Stomach (tissue), 19 donors: ENCODE measurements at places on chromosomes 5 and 9. TPM values are rescaled to one million over a fixed set of nuclear protein-coding genes. Genes with fewer than 3 reads are reported as not detected.

CCDC183 gene
- 1.7 TPM for total RNA-seq

SHROOM1 gene
- 5.3 TPM for total RNA-seq

CA9 gene
- total RNA-seq, result 161 TPM

PCDHA13 gene
- not detected for total RNA-seq

BTNL8 gene
- total RNA-seq, result 5.8 TPM

FLT4 gene
- total RNA-seq, result 1.6 TPM
